Muscle of back (tissue), 13 donors: ENCODE measurements at places on chromosomes 4 and X. TPM values are rescaled to one million over a fixed set of nuclear protein-coding genes. Genes with fewer than 3 reads are reported as not detected.
A peak's percentile ranks its signal among the peaks of the same experiment; 100 is the strongest.

- DNase-seq = peak; percentile 7
Observed at GRCh38 chr4:165222651-165222994, 15.3 kb downstream of the KLHL2 start.

- DNase-seq = no peak
Observed at GRCh38 chr4:10343656-10344055, 113.6 kb downstream of the ZNF518B start.

GRCh38 chr4:77196866-77197265 lies 39.9 kb downstream of the CCNG2 start:
- no peak for DNase-seq

DNA sequence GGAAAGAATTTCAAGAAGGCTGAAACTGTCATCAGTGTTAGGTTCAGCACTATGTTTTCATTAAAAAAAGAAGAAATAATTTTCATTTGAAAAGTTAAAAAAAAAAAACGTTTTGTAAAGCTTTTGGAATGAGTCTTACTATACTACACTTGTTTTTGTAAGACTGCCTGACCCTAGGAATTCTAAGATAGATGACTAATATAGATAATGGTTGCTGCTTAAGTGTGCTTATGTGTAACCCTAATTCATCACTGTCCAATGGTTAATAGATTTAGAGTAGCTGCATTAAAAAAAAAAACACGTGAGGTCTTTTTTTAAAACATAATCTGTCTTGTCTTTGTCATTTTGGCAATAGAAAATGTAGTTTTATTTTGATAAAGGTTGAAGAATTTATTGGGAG lies 323.2 kb downstream of the IL1RAPL1 start:
- DNase-seq = no peak

DNA sequence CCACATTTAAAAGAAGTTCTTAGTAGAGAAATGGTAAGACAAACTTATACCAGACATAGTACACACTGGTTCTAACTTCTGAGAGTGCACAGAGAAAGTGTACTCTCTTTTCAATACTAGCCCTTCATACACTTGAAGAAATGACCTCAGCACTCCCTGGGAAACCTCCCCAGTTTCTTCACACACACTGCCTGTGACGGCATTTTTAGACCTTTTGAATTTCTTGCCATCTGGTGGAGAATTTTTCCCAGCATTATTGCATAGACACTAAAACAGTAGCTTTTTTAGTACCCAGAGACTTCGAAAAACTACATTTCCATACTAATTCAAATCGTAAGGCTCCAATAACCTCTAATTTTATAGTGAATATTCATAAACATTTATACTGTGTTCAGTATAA lies 341.6 kb upstream of the MAOA start:
- no peak for DNase-seq

- no peak for DNase-seq
Observed at GRCh38 chr4:173526724-173527102, 3.3 kb downstream of the HAND2 start.

DNA sequence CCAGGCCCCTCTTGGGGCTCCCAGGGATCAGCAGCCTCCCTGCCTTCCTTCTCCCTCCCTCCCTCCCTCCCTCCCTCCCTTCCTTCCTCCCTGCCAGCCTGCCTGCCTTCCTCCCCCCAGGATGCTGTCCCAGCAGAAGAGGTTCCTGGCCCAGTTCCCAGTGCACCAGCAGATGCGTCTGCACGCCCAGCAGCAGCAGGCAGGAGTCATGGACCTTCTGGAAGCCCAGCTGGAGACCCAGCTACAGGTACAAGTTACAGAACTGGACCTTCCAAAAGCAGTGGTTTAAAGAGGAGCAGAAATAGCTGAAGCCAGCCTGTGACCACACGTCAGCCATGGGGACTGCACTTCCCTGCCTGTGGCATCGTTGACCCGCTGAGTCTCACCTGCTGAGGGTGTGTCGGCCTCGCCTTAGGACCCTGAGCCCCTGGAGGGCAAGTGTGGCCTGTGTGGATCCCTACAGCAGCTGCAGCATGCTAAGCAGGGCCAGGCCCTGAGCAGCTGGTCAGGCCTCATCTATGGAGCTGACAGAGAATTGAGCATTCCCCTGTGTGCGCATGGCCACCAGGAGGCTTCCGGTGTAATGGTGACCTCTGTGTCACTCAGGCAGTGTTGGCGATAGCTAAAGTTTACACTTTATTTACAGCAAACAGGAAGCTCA lies 84.7 kb downstream of the CRMP1 start:
- DNase-seq = no peak

DNA sequence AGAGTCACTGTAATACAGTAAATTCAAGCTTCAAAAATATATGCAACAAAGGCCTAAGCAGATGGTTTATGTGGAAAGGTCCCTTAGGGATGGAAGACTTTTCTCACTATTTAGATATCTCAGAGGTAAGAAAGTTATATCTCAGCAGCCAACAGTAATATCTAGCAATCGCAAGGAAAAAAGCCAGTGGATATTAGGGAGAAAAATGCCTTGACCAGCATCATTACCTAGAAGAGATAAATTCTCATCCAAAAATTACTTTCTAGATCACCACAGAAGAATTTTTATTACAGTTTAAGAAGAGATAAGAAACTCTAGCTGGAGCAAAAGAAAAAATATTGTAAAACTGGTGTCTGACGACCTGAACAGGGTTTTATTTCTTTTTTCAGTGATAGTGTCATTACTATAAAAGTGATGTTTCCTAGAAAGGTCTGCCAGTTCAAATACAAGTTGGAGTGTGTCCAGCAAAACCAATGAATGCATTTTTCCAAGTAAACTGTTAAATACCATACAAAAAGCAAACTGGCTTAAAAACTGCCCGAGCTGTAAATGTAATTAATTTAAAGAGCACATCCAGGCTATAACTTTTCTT lies 100.0 kb downstream of the ATP11C start:
- DNase-seq = no peak

- no peak for DNase-seq
Observed at GRCh38 chrX:34918091-34918736, 24.4 kb upstream of the FAM47B start.

UVSSA gene
- 10.6 TPM for polyA plus RNA-seq

DNA sequence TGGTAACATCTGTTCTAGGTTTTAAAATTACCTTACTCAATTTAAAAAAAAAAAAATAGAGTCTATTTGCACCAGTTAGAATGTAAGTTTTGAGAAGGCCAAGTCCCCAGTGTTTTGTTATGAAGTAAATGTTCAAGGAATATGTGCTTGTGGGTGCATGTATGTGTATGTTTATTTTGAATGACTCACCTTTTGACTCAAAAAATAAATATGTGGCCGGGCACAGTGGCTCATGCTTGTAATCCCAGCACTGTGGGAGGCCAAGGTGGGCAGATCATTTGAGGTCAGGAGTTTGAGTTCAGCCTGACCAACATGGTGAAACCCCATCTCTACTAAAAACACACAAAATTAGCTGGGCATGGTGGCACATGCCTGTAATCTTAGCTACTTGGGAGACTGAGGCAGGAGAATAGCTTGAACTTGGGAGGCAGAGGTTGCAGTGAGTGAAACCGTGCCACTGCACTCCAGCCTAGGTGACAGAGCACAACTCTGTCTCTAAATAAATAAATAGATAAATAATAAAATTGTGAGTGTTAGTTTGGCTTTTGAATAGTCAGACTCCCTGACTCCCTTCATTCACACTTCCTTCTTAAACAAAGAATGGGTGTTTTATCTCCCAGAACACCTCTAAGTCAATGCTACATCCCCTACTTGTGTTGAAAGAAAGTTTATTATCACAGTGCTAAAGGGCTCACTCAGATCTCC lies 511.3 kb upstream of the PCDH7 start:
- no peak for DNase-seq

DNA sequence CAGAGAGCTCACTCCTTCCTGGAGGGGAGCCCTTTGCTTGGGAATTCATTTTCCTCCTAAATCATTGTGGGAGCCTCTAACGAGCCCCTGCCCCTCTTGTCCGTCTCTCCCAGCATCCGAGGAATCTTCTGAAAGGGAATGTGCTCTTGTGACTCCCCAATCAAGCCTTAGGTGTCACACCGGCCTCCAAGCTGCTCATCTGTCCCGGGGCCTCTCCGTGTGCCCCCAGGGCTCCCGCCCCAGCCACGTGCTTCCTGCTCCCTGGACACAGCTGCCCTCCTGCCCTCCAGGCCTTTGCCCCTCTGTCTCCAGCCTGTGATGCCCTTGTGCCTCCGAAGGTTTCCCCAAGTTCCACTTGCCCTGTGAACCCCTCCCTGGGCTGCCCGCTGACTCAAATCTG lies 239.8 kb downstream of the AFAP1 start:
- DNase-seq = no peak

DNA sequence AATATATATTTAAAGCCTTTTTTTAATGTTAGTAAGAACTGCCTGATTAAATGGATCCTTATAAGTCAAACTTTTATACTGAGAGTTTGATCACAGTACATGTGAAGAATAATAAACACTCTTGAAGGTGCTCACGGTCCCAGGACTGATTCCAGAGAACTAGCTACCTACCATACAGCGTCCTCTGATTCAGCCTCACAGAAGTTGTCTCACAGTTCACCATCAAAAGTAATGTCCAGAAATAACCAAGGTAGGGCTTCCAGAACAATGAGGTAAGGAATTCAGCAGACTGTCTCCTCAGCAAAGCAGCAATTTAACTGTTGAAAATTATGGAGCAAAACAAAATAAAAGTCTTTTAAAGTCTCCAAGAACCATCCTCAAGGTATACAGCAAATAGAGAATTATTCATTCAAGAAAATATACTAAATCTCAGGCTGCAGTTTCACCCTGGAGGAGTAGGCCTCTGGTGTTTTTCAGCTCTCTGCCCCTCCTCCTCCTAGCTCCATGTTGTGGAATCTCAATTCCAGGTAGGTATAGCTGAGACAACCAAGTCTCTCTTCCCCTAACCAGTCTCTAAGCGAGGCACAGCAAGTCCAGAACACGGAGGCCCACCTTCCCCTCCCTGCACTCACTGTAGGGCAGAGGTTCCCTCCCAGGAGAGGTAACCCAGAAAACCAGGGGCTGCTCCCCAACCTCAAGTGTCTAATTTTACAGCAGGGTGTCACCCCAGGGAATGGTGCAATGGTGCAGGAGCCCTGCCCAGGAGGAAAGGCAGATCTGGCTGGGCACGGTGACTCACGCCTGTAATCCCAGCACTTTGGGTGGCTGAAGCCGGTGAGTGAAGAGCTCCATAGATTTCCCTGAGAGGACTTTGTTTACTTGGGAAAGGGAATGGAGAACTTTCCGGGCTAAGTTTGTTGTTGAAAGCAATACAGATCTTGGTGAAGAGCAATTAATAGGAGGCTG lies 28.6 kb downstream of the FAM241A start:
- DNase-seq = no peak

- no peak for DNase-seq
Observed at GRCh38 chr4:81647388-81647787, 175.7 kb upstream of the RASGEF1B start.

GRCh38 chrX:43551590-43551989 lies 104.5 kb upstream of the MAOA start:
- no peak for DNase-seq

- DNase-seq = no peak
Observed at GRCh38 chrX:125681058-125681457, 361.4 kb downstream of the TEX13C start.

DNA sequence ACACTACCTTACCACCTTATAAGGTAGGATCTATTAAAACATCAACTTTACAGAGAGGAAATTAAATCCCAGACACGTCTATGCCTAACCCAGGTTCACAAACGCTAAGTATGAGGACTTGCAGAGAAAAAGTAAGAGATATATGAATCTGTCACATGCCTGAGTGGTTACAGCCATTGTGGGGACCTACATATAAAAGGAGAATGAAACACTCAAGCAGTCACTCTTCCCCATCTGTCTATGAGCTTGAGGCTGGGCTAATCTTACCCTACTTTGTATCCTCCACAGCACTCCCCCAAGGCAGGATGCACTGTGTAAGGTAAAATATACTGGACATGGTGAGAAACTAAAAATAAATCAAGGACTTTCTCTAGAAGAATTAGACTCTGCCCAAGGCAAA lies 339.9 kb downstream of the HNRNPD start:
- no peak for DNase-seq

DNA sequence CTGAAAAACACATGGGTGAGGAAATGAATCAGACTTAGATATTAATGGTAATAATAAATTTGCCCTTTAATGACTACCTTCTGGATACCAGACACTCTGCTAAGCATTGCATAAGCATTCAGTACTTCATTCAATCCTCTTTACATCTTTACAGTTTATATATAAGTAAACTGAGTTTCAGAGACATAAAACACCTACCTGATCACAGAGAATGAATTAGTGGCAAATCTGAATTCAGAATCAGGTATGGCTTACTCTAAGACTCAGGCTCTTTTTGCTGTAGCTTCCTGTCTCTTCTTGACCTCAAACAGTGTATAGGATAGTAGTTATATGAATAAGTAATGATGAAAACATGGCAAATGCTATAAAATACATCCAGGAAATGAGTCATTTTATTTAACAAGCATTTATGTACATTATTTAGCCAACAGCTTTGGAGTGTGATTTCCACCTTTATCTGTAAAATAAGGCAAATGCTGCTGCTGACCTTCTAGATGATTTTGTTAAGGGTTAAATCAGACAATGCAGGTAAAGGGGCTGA lies 83.9 kb downstream of the VEGFC start:
- no peak for DNase-seq

DNA sequence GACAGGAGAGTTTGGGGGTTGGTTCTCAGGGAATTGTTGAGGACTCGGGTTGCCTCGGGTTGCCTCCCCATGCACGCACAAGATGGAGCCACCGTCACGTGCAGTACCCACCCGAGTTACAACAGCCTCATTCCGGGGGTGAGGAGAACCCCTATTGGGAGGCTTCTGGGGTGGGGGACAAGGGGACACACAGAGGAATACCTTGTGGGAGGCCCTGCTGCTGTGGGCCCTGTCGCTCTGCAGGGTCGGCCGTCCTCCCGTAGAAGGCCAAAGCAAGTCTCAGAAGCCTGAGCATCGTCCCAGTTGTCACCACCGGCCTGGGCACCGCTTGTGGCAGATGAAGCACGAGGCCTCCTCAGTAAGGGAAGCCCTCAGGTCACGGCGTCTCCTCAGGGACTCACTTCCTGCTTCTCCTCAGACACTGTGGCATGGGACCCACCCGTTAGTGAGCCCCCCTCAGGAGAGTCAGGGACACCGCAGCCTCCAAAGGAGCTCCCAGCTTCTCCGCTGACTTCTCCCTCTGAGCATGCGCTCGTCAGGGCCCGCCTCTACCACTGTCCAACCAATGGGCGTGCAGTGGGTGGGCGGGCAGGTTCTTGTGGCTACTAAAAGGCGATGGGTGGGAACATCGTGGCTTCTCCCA lies at the start of gene CT55:
TSS of gene CT55 (minus strand) at position 522 of the 643 bp plus-strand sequence. CDS start at position 295, 227 bp downstream.
- no peak for DNase-seq

DNA sequence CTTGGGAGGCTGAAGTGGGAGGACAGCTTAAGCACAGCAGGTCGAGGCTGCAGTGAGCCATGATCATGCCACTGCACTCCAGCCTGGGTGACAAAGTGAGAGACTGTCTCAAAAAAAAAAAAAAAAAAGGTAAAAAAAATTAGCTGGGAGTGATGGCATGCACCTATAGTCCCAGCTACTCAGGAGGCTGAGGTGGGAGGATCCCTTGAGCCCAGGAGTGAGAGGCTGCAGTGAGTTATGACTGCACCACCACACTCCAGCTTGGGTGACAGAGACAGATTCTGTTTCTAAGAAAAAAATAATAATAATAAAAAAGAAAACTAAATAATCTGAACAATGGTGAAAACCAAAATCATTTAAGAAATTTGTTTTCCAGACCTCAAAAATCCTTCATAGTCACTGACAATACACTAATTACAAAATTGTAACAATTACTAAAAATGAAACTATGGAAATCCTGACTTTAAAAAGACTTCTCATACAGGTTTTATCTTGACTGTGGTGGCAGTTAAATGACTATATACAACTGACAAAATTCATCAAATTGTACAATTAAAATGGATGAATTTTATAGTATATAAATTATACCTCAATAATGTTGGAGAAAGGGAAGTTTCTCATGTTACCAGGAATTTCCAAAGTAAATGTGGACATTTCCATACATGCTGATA lies 31.3 kb downstream of the PHF8 start:
- DNase-seq = no peak
